Stomach (tissue), 19 donors: ENCODE measurements at places on chromosomes 4 and X. TPM values are rescaled to one million over a fixed set of nuclear protein-coding genes. Genes with fewer than 3 reads are reported as not detected.

Gene NLGN4X
- 0.46 TPM for polyA plus RNA-seq

Gene DAPP1
- 1.6 TPM for polyA plus RNA-seq

Gene UGT2B10
- not detected for polyA plus RNA-seq

Gene SSX1
- polyA plus RNA-seq, result not detected

Gene ADAMTS3
- polyA plus RNA-seq, result 0.15 TPM

Gene GAGE12H
- not detected for polyA plus RNA-seq

Gene CENPVL2
- not detected for polyA plus RNA-seq

Gene PRDM8
- 2.4 TPM for polyA plus RNA-seq

Gene SPOCK3
- polyA plus RNA-seq, result 0.33 TPM

Gene UCP1
- polyA plus RNA-seq, result not detected

Gene TBC1D9
- 11.5 TPM for polyA plus RNA-seq

Gene HAUS3
- 6.8 TPM for polyA plus RNA-seq

Gene LEF1
- 0.81 TPM for polyA plus RNA-seq

Gene PNMA6A
- polyA plus RNA-seq, result 0.58 TPM

Gene GC
- 8.2 TPM for polyA plus RNA-seq

Gene SPANXA2
- polyA plus RNA-seq, result not detected

Gene TGIF2LX
- polyA plus RNA-seq, result not detected

Gene FAM184B
- polyA plus RNA-seq, result not detected

Gene GATB
- polyA plus RNA-seq, result 20.7 TPM

Gene WDR17
- polyA plus RNA-seq, result 1.8 TPM

Gene PNMA6F
- polyA plus RNA-seq, result not detected

Gene DKK2
- polyA plus RNA-seq, result not detected

Gene KLHL4
- polyA plus RNA-seq, result 0.12 TPM

Gene ZIC3
- polyA plus RNA-seq, result not detected

Gene COMMD8
- 25.1 TPM for polyA plus RNA-seq

Gene ZNF41
- 3.7 TPM for polyA plus RNA-seq

Gene REELD1
- not detected for polyA plus RNA-seq

Gene RAB39B
- 0.25 TPM for polyA plus RNA-seq

Gene ZNF518B
- polyA plus RNA-seq, result 4.6 TPM
